ENCODE measurements at places on chromosomes 16 and 17. TPM values are rescaled to one million over a fixed set of nuclear protein-coding genes. Genes with fewer than 3 reads are reported as not detected.

Gene KCNH4
- not detected for total RNA-seq

Gene OR1A1
- total RNA-seq = not detected

Gene LPO
- total RNA-seq = not detected

Gene CACNG4
- not detected for total RNA-seq

Gene SLC6A4
- total RNA-seq = 0.29 TPM

Gene HS3ST3A1
- total RNA-seq = 1.0 TPM

Gene EPX
- not detected for total RNA-seq

Gene PRDM7
- not detected for total RNA-seq

Gene PRRT2
- 2.9 TPM for total RNA-seq

Gene KRTAP4-6
- not detected for total RNA-seq

Gene CCDC200
- not detected for total RNA-seq
